ENCODE measurements at places on chromosomes 1 and 21.

DNA sequence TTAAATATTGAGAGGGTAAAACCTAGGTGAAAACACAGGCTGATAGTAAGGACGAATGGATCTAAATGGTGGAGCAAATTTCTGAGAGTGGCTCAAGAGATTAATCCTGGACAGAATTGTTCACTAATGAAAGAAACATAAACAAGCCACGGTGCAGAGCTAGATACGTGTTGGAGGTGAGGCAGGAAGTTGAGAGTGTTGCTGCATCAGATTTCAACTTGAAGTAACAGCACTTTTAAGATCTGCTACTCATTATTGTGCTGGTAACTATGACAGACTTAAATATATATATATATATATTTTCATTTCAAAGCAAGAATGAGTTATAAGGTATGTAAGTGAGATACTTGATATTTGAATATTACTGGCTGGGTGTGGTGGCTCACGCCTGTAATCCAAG lies 64.9 kb downstream of the PTGS2 start:
- DNase-seq, result no peak

- no peak for DNase-seq
These were observed 15.1 kb upstream of the THRAP3 start for GRCh38 chr1:36208978-36209703.

DNA sequence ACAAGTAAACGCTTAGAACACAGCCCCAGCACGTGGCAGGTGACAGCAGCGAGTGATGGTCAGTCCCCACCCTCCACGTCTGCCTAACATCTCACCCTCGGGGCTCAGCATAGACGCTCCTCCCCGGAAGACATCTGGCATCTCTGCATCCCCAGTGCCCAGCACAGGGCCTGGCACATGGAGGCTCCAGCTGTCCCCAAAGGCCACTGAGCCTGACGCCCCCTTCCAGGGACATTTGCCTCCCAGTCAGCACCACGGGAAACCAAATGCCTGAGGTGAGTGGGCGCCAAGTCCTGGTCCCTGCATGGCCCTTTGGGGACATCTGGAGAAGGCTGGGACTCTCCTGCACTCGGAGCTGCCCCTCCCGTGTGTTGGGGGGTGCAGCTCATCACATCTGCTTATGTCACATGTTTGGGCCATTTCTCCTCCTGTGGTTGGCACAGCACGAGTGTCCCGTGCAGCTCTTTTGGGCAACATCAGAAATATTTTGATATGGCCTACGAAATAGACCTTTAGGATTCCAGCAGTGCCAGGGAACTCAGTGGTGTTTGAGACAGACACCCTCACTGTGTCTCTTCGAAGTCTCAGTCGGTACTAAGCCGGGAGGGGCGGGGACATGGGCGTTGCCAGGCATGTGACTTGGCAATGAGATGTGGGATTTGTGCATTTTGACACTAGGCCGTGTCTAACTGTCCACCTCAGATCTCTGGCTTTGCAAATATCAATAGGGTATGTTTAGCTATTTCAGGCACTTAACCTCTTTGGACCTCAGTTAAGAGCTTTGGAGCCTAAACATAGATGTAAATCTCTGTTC lies 315.0 kb downstream of the PTPRU start:
- DNase-seq, result no peak

DNA sequence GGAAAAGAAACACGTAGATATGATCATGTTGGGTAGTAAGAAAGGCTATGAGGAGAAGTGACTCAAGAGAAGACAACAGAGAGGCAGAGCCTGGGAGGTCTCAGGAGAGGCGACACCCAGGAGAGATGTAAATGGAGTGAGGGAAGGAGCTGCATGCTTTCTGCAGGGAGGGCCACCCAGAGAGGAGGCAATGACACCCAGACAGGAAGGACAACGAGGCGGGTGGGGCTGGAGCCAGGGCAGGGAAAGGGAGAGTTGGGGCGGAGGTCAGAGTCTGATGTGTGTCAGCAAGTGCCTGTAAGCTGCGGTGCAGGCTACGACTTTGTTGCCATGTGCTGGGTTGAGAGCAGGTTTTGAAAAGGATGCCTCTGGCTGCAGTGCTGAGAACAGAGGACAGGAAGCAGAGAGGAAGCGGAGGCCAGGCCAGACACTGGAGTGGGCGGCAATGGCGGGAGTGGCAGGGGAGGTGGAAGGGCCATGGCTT lies 31.3 kb downstream of the SLC1A7 start:
- no peak for DNase-seq

GRCh38 chr1:193402037-193402436 lies 215.6 kb upstream of the B3GALT2 start:
- DNase-seq, result no peak

GRCh38 chr1:22729400-22729773 lies 18.7 kb downstream of the EPHB2 start:
- no peak for DNase-seq

- no peak for DNase-seq
These were observed 26.3 kb upstream of the EPB41 start for GRCh38 chr1:28887835-28888682.

DNA sequence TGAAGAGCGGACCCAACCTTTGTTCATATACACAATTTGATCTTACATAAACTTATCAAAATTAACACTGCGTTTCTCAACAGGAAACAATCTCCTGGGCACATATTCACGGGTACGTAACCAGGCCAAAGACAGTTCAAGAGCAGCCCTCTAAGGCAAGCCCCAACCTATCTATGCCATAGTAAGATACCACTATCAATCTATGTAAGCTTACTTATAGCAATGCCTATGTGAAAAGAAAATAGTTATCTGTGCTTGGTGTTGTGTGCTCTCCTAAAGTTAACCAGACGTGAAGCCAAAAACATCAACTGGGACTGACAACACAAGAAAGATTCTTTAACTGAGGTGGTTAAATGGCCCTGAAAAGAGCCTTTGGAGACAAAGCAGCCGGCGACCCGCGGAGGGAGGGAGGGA lies 49.4 kb upstream of the BOLA1 start:
- DNase-seq, result no peak

DNA sequence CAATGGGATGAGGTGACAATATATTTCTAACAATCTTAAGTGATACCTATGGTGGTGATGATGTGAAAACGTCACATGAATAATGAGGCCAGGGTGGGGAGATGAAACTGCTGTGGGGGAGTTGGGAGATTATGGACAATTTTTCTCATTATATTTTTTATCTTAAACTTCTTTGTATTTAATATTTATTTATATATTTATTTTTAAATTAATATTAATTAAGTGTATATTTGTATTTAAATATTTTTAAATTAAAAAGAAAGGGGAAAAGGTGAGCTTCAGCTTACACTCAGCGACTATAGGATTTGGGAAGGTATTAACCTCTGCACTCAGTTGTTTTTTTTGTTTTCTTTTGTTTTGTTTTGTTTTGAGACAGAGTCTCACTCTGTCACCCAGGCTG lies 158.7 kb downstream of the PSMG1 start:
- DNase-seq, result no peak

DNA sequence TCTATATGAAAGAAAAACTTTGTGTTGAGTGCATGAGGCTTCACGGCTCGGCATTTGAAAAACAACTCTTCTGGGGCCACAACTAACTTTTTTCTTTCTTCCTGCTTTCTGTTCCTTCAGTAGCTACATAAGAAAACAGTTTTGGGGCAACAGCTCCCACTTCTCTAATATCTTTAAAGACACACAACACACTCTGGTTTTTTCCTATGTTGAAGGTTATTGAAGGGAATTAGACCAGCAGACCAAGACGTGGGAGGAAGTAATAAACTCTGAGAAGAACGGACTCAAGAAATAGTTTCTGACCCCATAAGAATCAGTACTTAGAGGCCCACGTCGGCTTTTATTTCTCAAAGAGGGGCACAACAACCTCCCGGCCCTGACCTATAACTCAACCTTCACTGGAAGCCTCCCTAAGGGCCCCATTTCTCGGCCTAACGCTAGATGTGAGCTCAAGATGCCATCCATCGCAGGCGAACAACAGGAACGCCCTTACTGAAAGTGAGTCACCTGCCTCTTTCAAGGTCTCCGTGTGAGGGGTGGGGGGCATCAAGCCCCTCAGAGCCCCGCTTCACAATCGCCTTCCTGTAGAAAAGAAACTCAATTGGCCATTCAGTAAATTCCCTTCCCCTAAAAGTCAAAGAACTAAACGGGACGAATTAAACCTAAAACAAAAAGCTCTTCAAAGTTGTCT lies 844 bp downstream of the ZMYM6 start:
- no peak for DNase-seq

DNA sequence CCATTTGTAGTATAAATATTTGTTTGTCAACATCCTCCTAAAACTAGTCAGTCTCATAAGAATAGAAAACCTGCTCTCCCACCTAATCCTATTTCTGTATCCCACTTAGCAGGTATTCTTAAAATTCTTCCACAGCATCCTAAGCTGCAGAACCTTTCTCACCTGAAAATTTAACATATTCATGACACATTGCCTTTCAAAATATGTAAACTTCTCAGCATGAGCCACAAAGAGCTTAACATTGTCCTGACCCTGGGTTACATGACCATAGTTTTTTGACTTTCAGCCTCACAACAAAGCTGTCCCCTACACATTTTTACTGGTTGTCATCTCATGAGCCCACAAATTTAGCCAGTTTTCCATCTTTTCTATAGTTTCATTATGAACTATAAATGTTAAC lies 712.1 kb downstream of the LTN1 start:
- DNase-seq, result no peak

DNA sequence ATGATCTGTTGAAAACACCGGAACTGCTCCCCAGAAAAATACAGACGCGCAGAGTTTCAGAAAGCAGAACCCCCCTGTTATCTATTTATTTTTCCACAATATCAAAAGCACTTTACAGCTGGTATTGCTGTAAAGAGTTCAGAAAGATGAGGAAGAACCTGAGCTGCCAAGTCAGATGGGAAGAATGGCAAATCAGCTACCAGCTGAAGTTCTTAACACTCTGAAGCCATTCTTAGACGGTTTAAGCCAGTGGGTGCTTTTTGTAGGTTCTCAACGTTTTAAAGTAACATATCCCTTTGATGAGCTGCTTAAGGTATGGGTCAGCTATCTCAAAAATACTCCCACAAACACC lies 714 bp upstream of the AKIRIN1 start:
- no peak for DNase-seq

DNA sequence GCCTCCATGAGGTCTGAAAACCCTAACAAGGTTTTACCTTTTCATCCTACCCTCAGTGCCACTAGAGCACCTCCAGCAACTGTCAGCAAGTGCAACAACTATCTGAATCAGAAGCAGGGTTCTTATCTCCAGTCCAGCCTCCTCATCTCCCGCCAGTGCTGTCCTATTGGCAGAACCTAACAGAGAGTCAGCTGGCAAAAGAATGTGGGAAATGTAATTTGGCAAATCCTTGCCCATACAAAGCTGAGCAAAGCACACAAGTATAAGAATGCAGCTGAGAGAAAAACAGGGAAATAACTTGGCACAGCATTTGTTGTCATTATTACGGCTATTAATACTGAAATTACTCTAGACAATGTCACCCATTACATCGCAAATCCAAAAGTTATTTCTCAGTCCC lies 124.2 kb downstream of the ATP6V1G3 start:
- DNase-seq, result no peak

- no peak for DNase-seq
These were observed 9.9 kb upstream of the LDLRAD1 start for GRCh38 chr1:54027848-54028247.

GRCh38 chr1:51304360-51304759 lies 26.0 kb downstream of the TTC39A start:
- no peak for DNase-seq

DNA sequence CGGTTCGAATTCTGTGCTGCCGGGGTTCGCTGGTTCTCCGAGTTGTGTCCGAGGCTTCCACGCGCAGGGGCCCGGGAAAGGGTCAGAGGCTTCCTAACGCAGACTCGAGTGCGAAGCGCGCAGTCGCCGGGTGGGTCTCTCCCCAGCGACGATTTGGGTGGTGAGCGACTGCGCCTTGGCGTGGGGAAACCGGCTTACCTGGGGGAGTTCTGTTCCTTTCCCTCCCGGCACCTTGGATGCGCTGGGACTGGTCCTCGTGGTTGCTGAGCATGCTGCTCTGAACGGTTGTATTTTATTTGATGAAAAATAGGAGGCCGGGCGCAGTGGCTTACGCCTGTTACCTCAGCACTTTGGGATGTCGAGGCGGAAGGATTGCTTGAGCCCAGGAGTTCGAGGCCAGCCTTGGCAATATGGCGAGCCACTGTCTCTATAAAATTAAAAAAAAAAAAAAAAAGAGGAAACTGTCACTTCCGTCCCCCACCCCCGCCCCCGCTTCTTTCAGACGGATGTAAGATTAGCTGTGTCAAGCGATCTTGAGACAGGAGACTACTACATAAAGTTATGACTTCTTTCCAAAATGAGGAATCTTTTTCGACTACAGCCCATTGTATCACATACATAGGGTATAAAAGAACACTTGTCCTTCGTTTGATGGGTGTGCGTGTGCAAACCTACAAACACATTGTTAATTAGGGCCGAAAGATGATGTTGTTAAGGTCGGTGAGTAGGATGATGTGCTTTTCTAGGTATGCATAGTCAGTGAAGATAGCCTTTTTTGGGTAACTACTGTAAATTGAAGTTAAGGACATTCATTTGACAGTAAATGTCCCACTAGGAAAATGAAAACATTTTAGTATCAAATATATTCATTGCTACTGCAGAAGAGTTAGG lies at the start of gene CCDC18:
CCDC18 (plus strand) TSS at position 2 of the 891 bp plus-strand sequence. CDS start 2,638 bp downstream, outside the sequence.
- peak; percentile 48 for DNase-seq

DNA sequence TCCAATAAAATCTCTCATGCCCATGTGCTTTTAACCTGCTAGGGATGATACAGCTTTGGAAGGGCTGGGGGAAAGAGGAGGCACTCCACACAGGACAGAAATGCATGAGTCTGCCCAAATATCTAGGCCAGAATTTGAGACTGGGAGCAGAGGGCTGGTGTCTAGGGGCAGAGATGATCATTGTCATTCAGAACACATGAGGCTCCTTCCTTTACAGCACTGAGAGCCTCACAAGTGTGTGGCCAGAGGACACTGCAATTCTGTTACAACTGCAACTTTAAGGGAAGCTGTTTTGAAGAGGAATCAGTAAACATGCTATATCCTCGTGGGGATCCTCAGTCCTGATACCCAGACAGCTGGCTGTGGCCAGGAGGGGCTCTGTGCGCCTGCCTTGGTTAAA lies 541.3 kb downstream of the OMA1 start:
- no peak for DNase-seq

DNA sequence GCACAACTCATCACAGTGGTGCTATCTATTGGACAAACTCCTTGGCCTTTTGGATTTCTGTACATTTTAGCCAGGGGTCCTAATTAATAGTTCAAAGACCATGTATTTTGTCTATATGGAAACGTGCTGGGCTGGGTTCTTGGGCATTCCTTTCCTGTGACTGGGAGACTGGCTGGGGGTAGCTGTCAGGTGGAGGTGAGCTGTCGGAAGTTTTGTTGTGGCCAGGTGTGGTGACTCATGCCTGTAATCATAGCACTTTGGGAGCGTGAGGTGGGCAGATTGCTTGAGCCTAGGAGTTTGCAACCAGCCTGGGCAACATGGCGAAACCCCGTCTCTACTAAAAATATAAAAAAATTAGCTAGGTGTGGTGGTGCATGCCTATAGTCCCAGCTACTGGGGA lies 392.4 kb downstream of the RPS6KC1 start:
- no peak for DNase-seq

- no peak for DNase-seq
These were observed 12.8 kb downstream of the S100A7 start for GRCh38 chr1:153447498-153448170.
